ENCODE measurements at places on chromosomes 5 and 9.

DNA sequence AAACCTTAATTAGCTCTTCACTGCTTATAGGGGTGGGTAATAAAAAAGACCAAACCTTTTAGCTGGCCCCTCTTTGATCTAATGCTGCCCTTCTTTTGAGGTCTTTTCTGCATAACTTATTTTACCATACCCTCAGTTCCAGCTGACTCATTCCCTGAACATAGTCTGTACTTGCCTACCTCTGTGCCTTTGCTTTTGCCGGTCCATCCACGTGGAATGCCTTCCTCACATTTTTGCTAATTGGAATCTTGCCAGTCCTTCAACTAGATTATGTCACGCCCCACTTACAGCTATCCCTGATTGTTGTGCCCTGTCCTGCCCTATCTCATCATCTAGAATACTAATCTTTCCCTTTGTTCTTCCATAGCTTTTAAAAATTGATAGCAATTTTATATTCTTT lies 44.2 kb downstream of the FAF2 start:
- DNase-seq = no peak

GRCh38 chr5:89293810-89294209 lies 410.8 kb upstream of the MEF2C start:
- DNase-seq = no peak

- no peak for DNase-seq
These were observed 3.3 kb downstream of the RNF183 start for GRCh38 chr9:113299800-113300292.

GRCh38 chr5:181199881-181200638 lies 4.9 kb downstream of the TRIM7 start:
- no peak for DNase-seq

DNA sequence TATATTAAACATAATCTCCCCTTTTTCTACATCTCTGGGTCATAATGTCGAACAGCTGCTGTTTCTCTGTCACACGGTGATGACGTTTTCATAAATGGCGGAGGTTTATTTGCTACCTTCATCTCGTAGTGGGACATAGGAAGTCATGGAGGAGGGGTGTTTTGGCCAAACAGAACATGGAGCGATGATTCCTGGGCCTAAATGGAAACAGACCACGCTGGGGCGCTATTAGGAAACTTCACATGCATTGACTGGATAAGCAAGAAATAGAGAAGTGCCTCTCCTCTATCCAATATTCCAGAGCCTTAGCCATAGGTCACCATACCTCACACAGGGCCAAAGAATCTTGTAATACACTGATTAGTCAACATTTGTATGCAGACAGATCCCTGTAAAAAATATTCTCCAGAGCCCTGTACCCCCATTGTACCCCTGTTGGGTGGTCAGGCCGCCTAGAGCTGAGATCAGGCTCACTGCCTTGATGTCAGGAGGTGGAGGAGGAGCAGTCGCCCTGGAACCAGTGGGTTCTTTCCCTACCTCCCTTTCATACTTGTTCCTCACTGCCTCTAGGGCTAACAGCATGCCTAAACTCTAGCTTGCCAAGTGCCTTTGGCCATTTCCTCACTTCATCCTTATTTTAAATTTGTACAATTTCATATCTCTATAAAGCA lies 77.8 kb upstream of the SPIN1 start:
- no peak for DNase-seq

DNA sequence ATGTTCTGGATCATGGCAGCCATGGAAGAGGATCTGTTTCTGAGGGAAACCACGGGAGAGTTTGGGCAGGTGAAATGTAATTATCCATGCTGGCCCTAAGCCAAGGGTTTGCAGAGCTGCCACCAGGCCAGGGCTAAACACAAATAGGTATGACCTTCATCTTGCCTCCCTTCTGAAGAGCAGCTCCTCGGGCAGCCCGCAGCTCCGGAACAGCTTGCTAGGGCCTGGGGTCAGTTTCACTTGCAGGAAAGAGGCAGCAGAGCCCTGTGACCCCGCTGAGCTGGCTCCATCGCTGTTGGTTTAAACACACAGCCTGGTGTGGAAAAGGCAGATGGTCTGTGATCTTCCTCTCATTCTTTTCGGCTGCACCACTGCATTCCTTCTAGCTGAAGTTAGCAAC lies 141.4 kb downstream of the TMEM38B start:
- DNase-seq = no peak

GRCh38 chr5:64165500-64166200 lies at the start of gene RNF180:
RNF180 (plus strand) TSS chr5:64165843; CDS start chr5:64200808, 34,965 bp downstream.
- DNase-seq = no peak

DNA sequence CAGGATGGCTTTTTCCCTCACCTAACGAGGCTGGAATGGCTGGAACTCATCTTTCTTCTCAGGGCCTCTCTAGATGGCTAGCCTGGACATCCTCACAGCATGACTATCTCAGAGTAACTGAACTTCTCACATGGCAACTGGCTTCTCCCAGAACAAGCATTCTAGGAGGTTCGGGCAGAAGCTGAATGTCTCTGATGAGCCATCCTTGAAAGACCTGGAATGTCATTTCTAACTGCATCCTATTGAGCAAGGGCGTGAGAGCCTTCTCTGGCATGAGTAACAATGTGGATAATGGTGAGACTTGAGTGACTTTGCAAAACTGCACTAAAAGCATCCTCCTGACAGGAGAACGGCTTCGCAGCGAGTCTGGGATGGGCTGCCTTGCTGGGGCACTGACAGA lies 487.7 kb downstream of the MAT2B start:
- no peak for DNase-seq

DNA sequence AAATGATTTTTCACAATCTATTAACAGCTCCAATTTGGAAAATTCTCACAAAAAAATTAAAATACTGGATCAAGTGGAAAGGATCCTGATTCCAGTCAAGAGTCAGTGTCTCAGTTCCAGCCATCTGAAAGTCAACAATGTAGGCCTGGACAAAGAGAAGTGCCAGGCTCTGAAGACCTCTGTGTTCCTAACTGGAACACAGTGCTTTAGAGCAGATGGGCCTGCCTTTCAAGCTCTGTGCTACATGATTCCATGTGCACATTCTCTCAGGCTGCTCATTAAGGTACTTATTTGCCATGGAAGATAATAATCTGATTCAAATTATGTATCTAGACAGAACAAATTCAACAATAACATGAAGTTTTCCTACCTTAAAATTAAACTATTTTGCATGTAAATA lies 30.2 kb upstream of the ALDH1A1 start:
- no peak for DNase-seq

- DNase-seq = no peak
These were observed 58.8 kb upstream of the IGFBPL1 start for GRCh38 chr9:38482918-38483592.

DNA sequence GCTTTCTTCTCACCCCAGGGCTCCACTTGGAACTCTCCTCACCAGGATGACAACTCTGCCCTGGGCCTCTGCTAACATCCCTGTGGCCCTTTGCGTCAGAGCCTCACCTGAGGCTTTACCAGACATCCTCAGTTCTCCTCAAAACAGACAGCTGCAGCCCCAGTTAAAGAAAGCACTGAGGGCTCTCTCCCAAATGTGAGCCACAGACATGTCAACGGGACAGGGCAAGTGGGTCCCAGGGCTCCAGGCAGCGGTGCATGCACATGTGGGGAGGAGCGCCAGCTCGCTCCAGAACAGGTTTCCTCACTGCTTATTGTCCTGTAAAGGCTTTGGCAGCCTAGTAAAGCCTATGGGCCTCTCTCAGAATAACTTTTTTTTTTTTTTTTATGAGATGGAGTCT lies 37.3 kb downstream of the IPPK start:
- no peak for DNase-seq

DNA sequence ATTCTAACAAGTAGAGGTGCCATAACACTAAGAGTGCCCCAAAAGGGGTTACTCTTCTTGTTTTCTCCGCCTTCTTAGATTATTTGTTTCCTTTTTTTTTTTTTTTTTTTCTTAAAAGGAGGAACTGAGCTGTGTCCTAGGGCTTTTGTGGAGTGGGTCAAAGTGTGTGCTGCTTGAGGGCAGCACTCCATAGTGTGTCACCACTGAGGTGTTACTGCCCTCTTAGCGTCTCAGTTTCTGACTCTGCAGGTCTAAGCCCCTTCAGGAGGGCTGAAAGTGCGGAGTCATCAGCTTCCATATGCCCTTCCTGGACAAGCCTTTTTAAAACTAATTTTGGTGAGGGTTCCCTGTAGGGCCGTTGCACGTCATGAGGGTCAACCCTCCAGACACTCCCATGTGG lies 12.6 kb upstream of the NANS start:
- no peak for DNase-seq

DNA sequence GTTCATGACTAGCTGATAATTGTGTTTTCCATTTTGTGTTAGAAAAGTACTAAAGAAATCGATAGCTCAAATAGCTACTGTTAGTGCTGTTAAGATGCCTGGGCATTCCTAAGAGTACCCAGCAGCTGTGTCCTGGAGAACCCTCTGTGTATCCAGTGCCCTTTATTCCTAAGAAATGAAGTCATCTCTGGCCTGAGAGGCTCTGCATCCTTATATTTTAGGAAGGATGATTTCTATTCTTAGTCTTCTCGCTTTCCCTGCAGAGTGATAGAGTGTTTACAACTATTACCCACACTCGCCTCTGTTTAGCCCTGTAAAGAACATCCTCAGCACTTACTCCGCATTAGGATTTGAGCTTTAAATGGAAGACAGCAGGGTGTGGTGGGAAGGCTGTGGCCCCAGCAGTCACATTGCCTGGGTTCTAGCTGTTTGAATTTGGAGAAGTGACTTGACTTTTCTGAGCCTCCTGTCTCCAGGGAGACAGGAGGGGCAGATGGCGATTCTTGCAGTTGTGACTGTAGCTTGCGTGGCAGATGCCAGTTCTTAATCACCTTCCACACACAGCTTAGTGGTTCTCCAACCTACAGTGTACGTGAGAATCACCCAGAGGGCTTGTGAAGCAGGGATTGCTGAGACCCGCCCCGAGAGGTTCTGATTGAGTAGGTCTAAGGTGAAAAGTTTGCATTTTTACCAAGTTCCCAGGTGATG lies 177.2 kb upstream of the PITX1 start:
- DNase-seq = no peak

GRCh38 chr5:73170522-73170921 lies 2.5 kb upstream of the TMEM174 start:
- DNase-seq = no peak

DNA sequence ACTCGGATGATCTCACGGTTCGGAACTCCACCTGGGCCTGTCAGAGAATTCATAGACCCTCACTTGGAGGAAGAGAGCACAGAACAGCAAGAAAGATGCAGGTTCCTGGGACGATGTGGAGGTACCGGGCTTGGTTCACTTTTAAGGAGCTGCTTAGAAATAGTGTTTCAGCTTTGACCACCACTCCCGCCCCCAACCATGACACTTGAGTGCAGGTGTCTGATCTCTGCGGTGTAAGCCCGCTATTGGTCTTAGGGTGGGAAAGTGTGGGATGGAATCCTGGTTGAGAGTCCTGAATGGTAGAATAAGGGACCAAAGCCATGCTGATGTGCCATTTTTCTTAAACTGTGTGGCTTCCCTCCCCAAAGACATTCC lies 97.2 kb upstream of the LMX1B start:
- DNase-seq = no peak

- DNase-seq = no peak
These were observed 2.6 kb upstream of the FOXB2 start for GRCh38 chr9:77016526-77017504.

GRCh38 chr9:114454652-114455051 lies 50.6 kb downstream of the WHRN start:
- DNase-seq = no peak

- DNase-seq = no peak
These were observed 84.3 kb downstream of the GHR start for GRCh38 chr5:42507451-42508097.

DNA sequence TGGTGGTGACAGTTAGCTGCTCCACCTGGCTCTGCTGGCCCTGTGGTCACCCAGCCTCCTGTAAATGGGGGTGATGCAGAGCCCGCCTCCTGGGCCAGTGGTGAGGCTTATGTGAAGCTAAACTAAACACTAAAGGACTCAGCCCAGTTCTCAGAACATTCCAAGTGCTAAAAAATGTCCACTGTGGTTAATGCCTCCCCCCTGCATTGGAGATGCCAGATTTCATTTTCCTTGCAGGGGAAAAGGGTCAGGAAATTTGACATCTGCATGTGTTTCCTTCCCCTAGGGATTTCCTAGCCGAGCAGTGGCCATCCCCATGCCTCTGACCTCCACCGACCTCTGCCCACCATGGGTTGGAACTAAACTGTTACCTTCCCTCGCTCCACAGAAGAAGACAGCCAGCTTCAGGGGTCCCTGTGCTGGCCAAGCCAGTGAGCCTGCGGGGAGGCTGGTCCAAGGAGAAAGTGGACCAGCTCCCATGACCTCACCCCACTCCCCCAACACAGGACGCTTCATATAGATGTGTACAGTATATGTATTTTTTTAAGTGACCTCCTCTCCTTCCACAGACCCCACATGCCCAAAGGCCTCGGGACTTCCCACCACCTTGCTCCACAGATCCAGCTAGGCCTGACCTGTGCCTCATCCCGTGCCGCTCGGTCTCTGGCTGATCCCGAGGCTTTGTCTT lies 13.0 kb downstream of the CD74 start:
- DNase-seq = no peak

- DNase-seq = no peak
These were observed 9.1 kb upstream of the EGFLAM start for GRCh38 chr5:38249301-38249700.

- DNase-seq = no peak
These were observed 23.7 kb upstream of the MRNIP start for GRCh38 chr5:179882338-179882737.

- DNase-seq = no peak
These were observed 47.8 kb upstream of the ADAMTS2 start for GRCh38 chr5:179393078-179393477.

DNA sequence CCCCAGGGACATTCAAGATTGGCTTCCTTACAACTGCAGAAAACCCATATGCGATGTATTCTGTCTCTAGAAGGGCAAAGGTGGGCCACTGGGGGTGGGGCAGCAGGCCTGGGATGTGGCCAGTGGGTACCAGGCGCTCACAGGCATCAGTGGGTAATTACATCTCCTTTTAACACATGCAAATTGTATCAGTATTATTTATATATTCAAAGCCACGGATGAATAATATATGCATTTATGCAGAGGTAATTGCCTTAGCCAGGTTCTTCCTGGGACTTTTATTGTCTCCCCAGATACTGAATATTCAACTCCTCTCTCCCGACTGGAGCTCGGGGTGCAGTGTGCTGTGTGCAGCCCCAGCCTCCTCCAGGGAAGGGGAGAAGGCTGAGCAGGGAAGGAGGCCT lies 109.4 kb upstream of the MVB12B start:
- no peak for DNase-seq

DNA sequence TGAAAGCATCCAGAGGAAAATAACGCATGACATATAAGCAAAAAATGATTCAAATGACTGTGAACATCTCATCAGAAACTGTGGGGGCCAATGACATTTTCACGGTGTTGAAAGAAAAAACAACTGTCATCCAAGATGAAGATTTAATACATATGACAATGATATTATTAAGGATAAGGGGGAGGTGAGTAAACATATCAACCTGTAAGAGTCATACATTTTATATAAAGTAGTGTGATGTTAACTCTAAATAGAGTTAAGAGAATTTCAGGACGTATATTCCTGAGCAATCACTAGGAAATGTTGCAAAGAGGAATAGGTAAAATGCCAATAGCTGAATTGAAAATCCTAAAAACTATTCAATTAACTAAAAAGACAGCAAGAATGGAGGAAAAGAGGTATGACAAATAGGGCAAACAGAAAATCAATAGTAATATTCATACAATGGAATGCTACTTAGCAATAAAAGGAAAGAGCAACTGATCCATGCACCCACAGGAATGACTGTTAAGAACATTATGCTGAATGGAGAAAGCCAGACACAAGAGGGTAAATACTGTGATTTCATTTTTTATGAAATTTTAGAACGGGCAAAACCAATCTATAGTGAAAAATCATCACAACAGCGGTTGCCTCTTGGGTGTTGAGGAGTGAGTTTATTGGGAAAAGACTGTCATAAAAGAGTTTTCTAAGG lies 92.4 kb upstream of the JAK2 start:
- no peak for DNase-seq

All from stimulated activated CD4-positive, alpha-beta T cell treated with anti-CD3 and anti-CD28 coated beads, Interleukin-15, amount 100 ng/mL, for 1 hour (primary cell).